ENCODE measurements at places on chromosomes 16 and 17.

DNA sequence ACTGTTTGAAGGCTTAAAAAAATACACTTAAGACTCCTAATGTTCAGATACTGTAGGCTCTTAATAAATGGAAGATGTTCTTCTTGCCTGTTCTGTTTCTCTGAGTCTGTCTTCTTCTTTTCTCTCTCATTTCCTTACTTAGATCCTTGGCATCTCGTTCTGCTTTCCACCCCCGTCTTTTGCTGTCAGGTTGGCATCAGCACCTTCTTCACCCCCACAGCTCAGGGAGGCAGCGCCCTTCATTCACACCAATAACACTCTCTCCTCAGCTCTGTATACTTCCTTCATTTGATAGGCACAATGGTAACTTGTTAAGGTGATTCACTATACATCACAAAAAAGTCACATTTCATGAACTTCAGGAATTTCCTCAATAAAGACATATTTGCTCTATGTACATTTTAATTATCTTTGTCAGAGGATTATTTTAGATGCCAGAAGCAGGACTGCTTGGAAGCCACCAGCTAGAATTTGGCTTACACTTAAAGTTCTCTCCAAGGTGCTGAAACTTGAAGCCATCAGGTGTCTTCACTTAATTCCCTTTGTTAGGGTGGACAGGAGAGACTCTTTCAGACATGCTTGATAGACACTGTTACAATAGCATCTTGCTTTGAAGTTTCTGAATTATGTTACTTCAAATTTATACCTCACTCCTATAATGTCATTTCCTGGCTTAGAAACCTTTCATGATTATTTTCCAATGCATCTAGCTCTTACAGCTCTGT lies 670.1 kb upstream of the C16orf82 start:
- no peak for DNase-seq

- no peak for DNase-seq
These were observed 19.3 kb downstream of the CDH1 start for GRCh38 chr16:68756239-68756915.

- DNase-seq, result no peak
These were observed 16.7 kb upstream of the TUBG2 start for GRCh38 chr17:42642336-42642735.

GRCh38 chr17:8105957-8106398 lies 12.3 kb downstream of the ALOXE3 start:
- no peak for DNase-seq

- no peak for DNase-seq
These were observed 29.3 kb downstream of the GINS3 start for GRCh38 chr16:58421529-58421928.

- no peak for DNase-seq
These were observed 54.3 kb downstream of the AMFR start for GRCh38 chr16:56370875-56371659.

- no peak for DNase-seq
These were observed 31.9 kb downstream of the CUEDC1 start for GRCh38 chr17:57923182-57923872.

DNA sequence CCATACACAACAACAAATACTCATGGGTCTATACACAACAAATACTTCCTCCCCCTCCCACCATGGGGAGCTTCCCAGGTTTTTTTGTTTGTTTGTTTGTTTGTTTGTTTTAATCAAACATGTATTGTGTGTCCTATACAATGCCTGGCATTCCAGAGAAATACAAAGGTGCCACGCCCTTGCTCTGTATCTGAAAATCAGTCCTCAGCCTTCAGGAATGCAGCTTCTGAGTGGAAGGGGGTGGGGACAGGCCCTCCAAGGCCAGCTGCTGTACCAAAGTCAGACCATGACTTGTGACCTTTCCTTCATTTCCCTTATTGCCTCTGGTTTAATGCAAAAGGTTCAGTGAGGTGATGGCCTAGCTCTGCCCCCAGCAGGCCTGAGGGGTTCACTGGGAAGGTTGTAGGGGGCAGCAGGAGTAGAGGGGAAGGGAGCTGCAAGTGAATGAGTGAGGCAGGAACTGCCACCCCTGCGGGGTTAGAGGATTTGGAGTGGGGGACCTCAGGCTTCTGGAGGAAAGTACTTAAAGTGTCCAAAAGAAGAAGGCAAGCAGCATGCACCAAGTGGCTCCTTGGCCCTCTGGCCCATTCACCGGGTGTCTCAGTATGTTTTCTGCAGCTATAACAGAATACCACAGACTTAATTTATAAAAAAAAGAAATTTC lies 105.2 kb downstream of the CLEC16A start:
- DNase-seq, result no peak

DNA sequence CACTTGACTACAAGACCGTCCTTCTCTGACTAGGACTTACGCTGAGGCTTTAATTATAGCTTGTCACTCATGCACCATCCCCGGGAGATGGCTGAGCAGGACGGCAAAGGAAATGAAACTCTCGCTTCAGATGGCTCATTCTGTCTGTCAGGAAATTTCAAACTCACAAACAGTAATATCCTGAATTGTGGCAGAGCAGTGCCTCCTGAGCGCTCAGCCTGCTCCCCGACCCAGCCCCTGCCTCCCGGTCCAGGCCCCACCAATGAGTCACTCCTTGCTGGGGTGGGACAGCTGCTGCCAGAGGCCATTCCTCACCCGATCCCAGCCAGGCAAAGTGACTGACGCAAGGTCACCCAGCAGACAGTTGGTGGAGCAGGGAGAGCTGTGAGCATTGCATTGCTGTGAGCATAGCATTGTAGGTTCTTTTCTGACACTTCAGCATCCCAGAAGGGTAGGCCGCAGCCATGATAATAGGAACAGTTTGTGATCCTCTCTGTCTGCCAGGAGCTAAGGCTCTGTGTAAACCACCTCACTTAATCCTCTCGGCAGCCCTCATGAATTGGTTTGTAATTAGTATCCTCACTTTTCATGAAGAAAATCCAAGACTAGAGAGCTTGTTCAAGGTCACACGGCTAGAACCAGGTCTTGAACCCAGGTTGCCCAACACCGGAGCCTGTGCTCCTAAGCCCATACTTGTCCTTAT lies 20.9 kb downstream of the CCDC182 start:
- DNase-seq, result no peak

GRCh38 chr16:78390092-78390491 lies 290.6 kb downstream of the WWOX start:
- no peak for DNase-seq

- no peak for DNase-seq
These were observed 156.3 kb upstream of the ZKSCAN2 start for GRCh38 chr16:25413975-25414374.

DNA sequence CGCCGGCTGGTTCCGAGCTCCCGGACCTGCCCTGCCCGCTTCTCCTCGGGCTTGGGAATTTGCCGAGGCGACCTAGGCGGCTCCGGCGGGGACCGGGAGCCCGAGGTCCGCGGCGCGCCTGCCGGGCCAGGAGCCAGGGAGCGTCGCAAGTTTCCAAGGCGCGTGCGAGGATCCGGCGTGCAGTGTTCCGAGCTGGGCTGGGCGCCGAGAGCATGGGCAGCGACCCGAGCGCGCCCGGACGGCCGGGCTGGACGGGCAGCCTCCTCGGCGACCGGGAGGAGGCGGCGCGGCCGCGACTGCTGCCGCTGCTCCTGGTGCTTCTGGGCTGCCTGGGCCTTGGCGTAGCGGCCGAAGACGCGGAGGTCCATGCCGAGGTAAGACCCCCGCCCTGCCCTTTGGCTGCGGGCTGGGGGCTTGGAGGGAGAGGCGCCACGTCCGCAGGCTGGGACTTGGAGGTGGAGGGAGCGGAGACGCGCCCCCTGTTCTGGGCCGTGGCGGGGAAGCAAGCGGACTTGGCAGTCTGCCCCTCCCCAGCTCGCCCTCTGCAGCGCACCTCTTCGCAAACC lies 668 bp downstream of the MMP15 start:
- no peak for DNase-seq

GRCh38 chr17:75998327-75998795 lies 2.3 kb upstream of the CDK3 start:
- DNase-seq, result no peak

GRCh38 chr16:73058221-73058615 lies 10.3 kb upstream of the ZFHX3 start:
- no peak for DNase-seq

GRCh38 chr17:69602972-69603371 lies 188.5 kb downstream of the MAP2K6 start:
- DNase-seq, result no peak

- no peak for DNase-seq
These were observed 38.7 kb upstream of the NGFR start for GRCh38 chr17:49456183-49456965.

- no peak for DNase-seq
These were observed 116.9 kb upstream of the CDH13 start for GRCh38 chr16:82509691-82510430.

GRCh38 chr16:89697616-89698331 lies 3.7 kb downstream of the SPATA2L start:
- DNase-seq, result no peak

DNA sequence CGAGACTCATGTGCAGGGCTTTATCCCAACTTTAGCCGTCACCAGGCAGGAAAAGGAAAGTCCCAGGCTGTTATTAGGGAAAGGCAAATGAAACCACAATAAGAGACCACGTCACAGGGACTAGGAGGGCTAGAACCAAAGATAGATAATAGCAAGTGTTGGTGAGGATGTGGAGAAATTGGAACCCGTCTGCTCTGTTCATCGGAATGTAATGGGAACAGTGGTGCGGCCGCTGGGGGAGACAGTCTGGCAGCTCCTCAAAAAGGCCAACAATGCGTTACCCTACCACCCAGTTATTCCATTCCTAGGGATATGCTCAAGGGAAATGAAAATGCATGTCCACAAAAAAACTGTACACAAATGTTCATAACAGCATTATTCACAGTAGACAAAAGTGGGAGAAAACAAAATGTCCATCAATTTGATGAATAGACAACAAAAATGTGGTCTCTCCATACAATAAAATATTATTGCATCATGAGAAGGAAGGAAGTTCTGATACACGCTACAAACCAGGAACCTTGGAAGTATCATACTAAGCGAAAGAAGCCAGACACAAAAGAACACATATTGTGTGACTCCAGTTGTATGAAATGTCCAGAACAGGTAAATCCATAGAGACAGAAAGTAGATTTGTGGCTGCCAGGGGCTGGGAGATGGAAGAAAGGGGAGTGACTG lies 19.5 kb upstream of the USP10 start:
- DNase-seq, result no peak

GRCh38 chr16:50407351-50407750 lies 38.6 kb upstream of the BRD7 start:
- DNase-seq, result no peak

DNA sequence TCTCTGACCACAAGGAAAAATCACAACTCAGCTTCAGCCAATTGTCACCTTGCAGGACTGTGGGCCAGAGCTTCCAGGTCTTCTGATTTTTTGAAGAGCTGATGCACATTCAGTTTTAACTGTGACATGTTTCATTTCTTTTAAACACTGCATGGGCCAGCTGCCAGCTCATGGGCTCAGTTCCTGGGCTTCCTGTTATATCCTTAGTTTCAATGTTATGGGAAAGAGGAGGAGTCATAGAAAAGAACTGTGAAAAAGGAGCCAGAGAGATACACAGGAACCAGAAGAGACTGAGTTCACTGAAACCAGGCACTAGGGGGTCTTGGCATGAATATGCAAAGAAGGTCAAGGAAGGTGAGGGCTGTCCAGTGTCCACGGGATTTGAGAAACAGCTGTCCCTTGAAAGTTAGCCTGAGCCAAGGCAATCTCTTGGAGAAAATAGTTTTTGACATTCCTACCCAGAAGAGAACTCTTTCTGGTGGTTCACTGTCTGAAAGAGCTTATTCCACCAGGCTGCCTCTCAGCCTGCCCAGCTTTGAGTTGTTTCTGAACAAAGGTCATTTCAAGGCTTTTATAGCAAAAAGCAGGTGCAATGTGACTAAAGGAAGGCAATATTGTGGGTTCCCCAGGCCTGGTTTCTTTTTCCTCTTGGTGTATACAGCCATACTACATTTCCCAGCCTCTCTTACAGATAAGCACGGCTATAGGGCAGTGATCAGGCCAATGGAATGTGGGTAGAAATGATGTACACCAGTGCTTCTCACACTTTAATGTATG lies 10.5 kb downstream of the PDILT start:
- no peak for DNase-seq

DNA sequence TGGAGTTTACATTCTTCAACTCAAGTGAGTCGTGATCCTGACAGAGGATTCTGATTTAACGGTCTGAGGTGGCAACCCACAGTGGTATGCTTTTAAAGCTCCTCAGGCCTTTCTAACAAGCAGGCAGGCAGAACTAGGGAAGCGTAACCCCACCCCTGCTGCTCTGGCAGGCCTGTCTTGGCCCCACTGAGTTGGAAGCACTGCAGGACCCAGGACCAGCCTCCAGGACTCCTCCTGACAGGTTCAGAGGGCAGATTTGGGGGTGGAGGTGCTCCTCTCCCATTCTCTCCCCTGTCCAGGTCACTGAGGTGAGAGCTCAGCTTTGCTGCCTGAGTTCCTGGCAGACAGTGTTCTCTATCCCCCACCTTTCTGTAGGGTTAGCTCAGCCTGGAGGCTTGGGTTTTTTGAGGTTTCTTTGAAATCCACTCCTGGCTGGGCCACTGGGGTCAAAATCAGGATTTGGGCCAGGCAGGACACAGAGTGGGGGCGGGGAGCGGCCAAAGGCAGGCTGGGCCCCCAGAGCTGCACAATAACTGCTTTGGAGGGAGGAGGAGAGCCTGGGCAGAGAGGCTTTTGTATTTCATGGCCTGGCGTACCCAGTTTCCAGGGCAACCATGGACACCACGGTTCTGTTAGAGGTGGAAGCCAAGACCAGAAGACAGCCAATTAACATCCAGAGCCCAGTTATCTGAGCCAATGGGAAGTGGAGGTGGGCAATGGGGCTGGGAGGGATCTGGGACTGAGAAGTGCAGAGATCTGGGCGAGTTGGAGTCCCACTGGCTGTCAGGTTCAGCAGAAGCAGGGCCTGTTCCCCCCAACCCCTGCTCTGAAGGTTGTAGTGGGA lies 9.5 kb downstream of the MRPL27 start:
- no peak for DNase-seq

DNA sequence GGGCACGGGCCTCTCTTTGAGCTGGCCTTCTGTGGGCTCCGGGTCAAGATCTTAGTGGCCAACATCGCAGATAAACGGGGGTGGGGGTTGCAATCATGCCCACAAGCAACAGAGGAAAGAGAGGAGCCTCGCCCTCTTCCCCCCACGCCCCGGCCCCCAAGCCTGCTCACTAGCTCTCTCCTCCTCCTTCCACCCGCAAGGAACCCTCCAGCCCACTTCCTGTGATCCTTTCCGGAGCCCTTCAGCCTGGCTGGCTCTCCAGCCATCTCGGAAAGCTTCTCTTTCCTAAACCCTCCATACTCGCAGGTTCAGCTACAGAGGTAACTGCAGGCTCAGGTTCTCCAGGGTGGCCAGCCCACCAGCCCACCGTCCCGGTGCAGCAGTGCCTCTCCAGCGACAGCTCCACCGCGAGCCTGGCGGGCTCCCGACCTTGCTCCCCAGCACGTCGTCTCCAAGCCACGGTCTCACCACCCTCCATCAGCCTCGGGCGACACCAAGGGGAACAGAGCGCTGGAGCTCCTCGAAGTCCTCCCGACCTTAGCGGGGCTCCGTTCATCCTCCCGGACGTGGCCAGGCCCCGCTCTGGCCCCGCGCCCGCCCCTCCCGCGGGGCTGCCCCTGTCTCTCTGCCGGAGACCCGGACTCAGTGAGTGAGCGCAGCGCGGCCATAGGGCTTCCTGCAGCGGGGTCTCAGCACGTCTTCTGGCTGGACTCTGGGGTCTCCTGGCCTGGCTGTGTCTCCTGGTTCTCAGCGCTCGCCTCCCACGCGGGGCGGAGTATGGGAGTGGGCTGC lies 12.9 kb upstream of the ODF4 start:
- no peak for DNase-seq

- no peak for DNase-seq
These were observed 20.2 kb upstream of the UMOD start for GRCh38 chr16:20372701-20373100.

GRCh38 chr17:10396524-10397163 lies 23.8 kb upstream of the MYH13 start:
- DNase-seq, result no peak

GRCh38 chr16:10641953-10642949 lies 52.5 kb downstream of the TEKT5 start:
- no peak for DNase-seq
